ENCODE measurements at places on chromosomes 5 and 9.

DNA sequence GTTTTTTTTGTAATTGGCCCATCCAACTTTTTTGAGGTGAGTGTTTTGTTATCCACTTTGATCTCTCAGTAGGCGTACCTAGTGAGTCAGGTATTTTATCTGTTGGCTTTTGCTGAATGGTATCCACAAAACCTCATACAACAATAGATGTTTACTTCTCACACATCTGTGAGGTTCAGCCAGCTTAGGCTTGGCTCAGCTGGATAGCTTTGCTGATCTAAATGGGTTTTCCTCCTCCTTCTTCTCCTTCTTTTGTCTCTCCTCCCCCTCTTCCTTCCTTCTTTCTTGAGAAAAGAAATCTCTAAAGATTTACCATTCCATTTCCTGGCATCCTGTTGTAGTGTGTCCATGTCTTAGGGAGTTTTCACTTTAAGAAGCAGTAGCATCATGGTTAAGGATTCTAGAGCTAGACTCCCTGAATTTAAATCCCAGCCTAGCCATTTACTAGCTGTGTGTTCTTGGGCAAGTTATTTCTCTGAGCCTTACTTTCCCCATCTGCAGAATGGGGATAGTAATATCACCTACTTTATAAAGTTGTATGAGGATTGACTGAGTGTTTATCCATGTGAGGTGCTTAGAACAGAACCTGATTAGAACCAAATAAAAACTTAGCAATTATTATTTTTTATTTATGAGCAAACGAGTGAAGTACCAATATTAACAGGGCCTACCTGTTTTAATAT is 126.3 kb downstream of the ARHGAP26 start:
- DNase-seq = no peak

DNA sequence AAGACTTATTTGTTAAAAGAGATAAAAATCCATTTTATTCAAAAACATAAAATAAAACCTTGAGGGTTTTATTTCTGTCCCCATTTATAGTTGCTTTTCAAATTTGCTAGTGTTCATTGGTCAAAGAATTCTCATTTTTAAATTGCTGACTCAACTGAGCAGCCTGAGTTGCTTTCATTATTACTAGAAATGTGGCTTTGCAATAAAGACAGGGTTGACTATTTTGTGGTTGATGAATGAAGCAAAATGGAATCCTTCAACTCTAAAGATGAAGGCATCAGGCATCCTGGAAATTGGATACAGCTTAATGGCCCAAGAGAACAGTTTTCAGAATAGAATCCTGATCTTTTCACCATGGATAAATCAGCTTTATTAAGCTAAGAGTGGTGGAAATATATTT is 23.9 kb upstream of the PPP3R2 start:
- no peak for DNase-seq

- no peak for DNase-seq
Observed at GRCh38 chr9:72564479-72565281, 43.3 kb downstream of the TMC1 start.

DNA sequence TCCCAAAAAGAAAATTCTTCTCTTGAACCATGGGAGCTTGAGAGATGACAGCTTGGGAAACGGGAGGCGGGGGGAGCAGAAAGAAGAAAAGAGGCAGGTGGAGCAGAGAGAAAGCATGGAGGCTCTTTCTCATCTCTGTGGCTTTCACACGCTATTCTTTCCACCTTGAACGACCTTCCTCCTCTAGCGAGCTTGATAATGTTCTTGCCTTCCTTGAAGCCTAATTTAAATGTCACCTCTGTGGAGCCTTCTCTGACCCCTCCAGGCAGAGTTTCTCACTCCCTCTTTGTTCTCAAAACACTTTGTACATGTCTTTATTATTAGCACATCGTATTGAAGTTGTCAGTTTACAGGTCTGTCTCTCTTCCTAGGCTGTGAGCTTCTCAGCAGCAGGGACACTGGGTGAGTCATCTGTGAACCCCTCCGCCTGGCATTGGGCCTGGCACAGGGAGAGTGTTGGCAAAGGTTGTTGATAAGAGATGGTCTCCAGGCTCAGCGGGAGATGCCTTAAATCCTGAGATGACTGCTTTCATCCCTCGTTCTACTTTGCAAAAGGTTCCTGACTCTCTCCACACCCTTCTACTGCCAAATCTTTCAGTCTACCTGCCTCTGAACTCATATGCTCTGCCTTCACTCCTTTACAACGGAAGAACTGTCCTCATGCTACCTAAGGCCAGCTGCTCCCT is 14.1 kb upstream of the STRBP start:
- no peak for DNase-seq

- no peak for DNase-seq
Observed at GRCh38 chr9:134647359-134648080, 5.9 kb downstream of the COL5A1 start.

DNA sequence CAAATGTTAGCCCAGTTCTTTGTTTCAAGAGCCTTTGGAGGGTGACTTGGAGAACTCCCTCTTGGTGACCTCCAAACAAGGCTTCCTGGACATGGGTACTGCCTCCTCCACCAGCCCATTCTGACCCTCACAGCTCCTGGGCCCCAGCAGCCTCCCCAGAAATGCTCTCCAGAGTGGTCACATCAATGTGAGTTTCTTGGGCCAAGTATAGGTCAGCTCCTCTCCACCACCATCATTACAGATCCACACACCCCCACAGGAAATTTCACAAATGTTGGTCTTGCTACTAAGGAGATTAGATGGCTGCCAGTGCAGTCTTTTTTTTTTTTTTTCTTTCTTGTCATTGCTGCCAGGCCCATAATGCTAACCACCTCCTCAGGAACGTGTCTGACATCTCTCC is 410.7 kb downstream of the DTWD2 start:
- DNase-seq = no peak

- DNase-seq = no peak
Observed at GRCh38 chr5:149993471-149993870, 7.0 kb downstream of the TIGD6 start.

DNA sequence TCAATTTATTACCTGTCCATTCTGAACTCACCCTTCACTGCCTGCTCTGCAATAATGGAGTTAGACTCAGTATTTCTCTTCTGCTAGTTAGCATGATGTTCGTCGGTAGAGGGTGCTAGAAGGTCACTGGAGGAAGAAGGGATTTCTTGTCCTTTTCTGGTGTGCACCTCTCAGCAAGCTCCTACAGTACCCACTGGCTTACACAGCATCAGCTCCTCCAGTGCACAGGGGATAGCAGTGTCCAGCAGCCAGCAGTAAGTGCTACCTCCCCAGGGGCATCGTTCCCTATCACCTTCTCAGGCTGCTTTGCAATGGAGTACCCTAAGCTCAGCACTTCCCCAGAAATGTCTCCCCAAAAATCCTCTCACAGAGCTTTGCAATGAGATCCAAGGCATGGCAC is 45.9 kb upstream of the APC start:
- no peak for DNase-seq

DNA sequence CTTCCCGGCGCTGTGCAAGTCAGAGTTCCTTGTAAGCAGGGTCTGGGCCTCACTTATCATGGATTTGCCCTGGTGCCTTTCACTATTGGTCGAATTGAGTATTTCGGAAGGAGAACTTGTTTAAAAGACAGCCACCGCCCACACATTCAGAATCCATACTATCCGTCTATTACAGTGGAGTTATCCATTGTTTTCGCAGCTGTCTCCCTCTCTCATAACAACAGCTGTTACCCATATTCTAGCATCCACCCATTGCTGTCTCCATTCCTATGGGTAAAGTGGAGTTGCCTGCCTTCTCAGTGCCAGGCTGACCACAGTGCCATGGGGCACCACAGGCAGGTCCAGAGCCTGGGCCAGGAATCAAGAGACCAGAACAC is 20.2 kb downstream of the FAXDC2 start:
- no peak for DNase-seq

GRCh38 chr9:130997925-130998596 is 10.9 kb upstream of the LAMC3 start:
- DNase-seq = no peak

DNA sequence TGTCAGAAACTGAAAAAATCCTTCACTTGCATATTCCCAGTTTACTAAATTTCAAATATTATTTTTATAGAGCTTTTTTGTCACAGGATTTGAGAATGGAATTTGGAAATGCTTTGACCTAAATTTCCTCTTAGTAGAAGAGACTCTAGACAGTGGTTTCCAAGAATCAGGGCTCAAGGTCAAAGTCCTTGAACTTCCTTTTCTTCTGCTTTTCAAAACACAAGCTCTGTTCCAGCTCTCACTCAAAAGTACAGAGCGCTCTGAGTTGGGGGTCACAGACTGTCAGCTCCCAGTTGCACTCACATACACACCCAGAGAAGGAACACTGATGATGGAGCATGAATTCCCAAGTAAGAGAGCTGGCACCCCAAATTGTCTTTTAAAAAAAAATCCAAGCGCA is 394.2 kb downstream of the MLLT3 start:
- no peak for DNase-seq

DNA sequence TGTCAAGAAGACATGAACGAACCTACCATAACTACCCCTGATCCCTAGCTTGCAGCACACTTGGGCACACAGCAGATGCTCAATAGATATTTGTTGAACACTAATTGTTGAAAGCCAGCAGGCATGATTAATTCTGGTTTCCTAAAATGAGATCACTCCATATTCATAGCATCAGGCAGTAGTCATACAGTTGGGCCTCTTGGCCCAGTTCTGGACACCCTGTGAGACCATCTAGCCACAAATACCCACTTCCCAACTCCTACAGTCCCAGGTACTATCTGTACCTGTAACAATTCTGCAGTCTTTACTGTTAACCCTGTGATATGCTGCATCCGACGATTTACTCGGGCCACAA is 24.2 kb downstream of the P4HA2 start:
- DNase-seq = no peak

GRCh38 chr5:160105686-160106360 is 13.4 kb downstream of the PWWP2A start:
- no peak for DNase-seq

GRCh38 chr9:98516205-98516896 is 192.4 kb downstream of the GABBR2 start:
- DNase-seq = no peak

DNA sequence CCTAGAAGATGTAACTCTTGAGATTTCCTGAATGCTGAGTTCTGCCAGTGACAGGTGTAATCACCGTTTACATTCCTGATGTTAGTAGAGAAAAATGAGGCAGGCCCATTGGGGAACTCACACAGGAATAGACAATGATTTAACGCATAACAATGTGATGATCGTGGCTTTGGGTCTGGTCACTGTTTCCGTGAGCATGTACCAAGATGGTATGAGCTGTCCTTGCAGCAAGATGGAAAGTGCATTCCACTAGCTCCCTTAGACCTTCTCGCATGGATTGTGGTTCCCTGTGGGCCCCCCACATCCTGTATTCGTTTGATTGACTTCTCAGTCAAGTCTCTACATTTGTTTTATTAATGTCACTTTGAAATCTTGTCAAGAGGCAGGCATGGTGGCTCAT is 124.0 kb upstream of the DAP start:
- no peak for DNase-seq

DNA sequence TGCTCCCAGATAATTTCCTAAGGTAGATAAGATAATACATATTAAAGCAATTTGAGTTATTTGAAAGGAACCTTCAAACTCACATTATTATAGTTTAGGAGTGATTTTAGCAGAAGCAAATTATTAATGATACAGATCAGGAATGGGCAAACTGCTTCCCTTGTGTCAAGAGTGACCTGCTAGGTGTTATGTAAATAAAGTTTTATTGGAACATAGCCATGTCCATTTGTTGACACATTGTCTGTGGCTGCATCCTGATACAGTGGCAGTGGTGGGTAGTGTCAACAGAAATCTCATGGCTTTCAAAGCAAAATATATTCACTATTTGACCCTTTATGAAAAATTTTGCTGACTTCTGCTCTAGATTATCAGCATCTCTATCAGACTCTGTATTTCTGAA is 11.4 kb upstream of the BASP1 start:
- DNase-seq = no peak

DNA sequence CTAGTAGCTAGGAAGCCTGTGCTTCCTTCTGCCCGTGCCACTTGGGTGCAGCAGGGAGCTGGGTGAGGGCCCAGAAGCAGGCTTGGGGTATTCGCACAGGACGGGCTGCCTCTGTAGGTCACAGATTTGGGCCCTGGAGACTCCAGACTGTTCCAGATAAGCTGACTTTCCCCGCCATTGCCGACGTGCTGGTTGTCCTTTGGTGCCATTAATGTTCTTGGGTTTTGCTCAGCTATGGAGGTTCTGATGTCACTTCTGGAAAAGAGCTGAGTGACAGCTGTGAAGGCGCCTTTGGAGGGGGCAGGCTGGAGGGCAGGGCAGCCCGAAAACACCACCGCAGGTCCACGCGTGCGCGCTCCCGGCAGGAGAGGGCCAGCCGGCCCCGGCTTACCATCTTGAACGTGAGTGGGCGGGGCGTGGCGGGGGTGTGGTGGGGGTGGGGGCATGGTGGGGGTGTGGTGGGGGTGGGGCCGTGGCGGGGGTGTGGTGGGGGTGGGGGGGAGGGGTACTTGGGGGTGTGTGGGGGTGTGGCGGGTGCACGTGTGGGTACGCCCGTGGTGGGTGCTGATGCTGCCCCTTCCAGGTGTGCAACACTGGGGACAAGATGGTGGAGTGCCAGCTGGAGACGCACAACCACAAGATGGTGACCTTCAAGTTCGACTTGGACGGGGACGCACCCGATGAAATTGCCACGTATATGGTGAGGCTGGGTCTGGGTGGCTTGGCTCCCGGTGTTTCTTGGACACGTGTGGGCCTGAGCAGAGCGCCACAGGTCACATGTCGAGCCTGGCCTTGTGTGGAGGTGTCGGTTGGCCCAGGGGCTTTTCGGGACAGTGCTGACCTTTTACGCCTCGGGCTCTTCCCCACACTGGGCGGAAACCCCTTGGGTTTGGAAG is 79.6 kb downstream of the WNK2 start:
- DNase-seq = no peak

- DNase-seq = no peak
Observed at GRCh38 chr9:17782430-17783149, 203.7 kb downstream of the SH3GL2 start.

DNA sequence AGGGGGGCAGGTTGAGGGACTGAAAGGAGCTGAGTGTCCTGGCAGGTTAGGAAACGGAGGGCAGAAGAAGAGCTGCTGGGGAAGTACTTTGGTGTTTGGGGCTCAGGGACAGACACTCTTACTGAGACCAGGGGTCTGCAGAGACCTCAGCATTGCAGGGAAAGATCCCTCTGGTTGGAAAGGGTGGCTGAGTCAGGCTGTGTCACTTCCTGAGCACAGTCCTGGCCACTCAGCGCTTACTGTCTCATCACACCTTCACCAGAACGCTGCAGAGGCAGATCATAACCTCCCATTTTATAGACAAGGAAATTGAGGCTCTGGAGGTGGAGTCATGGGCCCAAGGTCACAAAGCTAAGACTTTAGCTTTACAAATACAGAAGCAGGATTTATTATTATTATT is 54.3 kb downstream of the LMX1B start:
- DNase-seq = no peak

DNA sequence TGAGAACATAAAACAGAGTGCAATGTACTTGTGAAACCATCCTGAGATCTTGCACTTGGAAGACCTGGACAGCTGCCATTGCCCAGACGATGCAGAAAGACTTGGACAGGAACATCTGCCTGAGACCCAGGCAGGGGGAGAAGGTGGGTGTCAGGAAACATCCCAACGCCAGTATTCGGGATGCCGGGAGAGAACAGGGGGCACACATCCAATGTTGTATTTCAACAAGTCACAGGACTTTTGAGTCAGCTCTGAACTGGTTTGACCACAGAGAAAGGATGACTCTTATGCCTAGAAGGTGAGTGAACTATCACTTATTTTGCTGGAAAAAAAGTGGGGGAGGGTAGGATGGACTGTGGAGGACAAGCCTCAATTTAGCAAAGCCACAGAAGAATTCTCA is 124.6 kb downstream of the ROR2 start:
- no peak for DNase-seq
